ENCODE measurements at places on chromosomes 11 and 22.

GRCh38 chr11:102955624-102956023 lies at the start of gene MMP13:
TSS of gene MMP13 (minus strand) at chr11:102955732. CDS start at chr11:102955705, 27 bp downstream.
- DNase-seq, result no peak

GRCh38 chr11:102583141-102583873 lies 41.8 kb downstream of the MMP20 start:
- no peak for DNase-seq

- DNase-seq, result no peak
Observed at GRCh38 chr11:23206741-23207336, 346.6 kb upstream of the CCDC179 start.

GRCh38 chr11:131033151-131033651 lies 116.9 kb upstream of the SNX19 start:
- DNase-seq, result no peak

- DNase-seq, result no peak
Observed at GRCh38 chr11:106988151-106989077, 29.9 kb downstream of the GUCY1A2 start.

GRCh38 chr11:115929618-115930129 lies 425.5 kb upstream of the CADM1 start:
- no peak for DNase-seq

DNA sequence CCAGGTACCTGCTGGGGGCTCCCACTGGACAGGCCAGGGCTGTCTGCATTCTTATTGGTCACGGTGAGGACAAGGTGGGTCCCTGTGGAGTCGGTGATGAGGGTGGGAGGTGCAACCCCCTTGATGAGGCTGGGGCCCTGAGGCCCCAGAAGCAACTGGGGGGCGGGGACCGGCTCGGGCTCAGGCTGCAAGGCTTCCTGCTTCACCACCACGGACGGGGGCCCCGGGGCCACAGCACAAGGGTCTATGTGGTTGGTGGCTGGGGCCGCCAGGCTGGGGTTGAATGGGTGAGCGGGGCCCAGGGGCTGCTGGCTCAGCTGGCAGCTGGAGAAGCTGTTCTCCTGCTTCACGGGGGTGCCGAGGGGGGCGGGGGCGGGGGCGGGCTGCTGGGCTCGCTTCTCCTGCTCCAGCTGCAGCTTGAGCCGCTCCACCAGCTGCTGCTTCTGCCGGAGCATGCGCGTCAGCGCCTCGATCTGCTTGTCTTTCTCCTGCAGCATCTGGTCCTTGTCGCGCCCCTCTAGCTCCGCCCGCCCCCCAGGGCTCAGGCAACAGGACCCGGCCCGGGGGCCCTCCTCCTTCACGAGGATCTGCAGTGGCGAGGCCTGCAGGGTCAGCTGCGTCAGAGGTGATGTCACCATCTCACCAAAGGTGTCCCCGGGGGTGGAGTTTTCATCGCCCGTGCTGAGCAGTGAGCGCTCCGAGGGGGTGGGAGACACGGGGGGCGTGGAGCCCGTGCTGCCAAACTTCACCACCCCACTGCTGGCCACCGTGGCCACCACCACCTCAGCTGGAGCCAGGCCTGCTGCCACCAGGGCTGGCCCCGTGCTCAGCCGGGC lies 48.2 kb downstream of the SGSM3 start:
- no peak for DNase-seq

GRCh38 chr11:68066742-68067141 lies 27.9 kb downstream of the TCIRG1 start:
- DNase-seq, result no peak
